ENCODE measurements at places on chromosomes 3 and 15.

- DNase-seq, result no peak
These were observed 5.8 kb downstream of the RARB start for GRCh38 chr3:25433868-25434267.

GRCh38 chr3:115245438-115245837 lies 98.3 kb upstream of the ZBTB20 start:
- no peak for DNase-seq

DNA sequence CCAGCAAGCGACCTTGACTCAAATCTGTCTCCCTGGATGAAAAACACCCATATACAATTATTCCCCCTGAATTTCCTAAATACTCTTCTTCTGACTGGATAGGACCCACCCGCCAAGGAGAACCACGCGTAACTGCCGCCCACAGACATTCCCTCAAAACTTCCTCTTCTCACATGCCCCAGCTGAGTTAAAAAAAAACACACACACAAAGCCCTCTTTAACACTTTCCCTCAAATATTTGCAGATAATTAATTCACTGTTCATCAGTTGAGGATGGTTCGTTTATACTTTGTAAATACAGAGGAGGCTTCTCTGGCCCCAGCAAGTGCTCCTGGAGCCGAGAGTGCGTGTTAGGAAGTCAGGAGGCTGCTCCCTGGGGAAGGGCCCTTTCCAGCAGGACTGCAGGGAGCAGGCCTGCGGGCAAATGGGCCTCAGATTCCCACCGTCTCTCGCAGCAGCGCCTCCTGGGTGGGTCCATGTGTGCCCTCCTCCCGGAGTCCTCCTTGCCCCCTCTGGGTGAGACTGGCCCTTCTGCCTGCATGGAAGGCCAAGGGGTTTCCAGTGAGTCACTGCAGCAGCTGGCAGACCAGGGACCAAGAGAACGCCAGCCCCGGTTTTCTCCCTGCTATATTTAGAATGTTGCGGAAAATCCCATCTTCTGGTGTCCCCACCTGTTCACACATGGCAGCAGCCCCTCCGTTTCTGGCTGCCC lies 46.8 kb downstream of the MGLL start:
- no peak for DNase-seq

DNA sequence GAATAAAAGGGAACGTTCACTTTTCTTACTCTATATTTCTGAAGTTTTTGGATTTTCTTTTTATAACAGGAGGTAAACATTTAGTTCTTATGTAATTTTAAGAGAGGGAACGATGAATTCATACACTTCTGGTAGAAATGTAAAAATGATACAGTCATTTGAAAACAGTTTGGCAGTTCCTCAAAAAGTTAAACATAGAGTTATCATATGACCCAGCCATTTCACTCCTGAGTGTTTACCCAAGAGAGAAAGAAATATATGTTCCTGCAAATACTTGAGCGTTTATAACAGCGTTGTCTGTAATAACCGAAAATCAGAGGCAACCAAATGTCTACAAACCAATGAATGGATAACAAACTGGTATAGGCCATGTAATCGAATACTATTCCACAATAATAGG lies 20.8 kb upstream of the CCR9 start:
- DNase-seq, result no peak

DNA sequence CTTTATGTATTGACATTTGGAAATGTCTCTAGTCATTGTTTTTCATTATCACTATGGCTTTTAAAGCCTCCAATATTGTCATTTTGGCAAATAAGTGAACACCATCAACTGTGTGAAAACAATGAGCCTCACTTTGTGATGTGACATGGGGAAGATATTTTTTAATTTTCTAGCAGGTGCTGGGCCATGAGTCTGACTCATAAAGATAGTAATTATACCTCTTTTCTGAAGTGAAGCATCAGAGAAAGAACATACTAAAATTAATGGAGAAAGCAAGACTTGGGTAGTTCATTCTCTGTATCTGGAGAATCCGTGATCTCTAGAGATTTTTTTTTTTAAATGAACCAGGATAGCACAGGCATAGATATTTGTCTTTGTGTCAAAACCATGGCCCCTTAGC lies 100.8 kb downstream of the CCNL1 start:
- no peak for DNase-seq

DNA sequence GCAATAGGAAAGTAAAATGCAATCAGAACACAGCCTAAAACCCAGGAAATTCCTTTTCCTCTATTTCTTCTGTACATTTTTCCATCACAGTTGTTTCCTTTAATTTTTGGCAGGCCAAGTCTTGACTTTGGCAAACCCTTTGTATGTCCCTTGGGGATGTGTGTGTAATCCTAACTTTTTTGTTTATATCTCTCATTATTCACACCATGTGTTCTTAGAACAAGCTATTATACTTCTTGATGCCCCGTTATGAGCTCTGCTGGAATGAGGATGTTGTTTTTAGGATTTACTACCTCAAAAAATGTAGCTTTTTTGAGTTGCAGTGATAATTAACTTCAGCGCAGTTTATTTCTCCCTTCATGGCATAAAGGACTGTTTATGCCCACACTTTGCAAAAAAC lies 123.4 kb downstream of the ABI3BP start:
- DNase-seq, result no peak
